ENCODE measurements at places on chromosomes 1 and 21. TPM values are rescaled to one million over a fixed set of nuclear protein-coding genes. Genes with fewer than 3 reads are reported as not detected.

The ETV3 gene
- total RNA-seq = 33.5 TPM

- DNase-seq = no peak
- H3K36me3 ChIP-seq = no peaks in the 10 kb centered on the region
- H3K4me3 ChIP-seq = peak overlapping the region; percentile 46
- peaks cover 6% of the 10 kb centered on the region for H3K4me1 ChIP-seq
- H3K27ac ChIP-seq = no peak overlapping the region
- peaks cover 57% of the 10 kb centered on the region for H3K27me3 ChIP-seq
These were observed 1.2 kb downstream of the WNT4 start for GRCh38 chr1:22141554-22142314.

The FCER1A gene
- not detected for total RNA-seq

DNA sequence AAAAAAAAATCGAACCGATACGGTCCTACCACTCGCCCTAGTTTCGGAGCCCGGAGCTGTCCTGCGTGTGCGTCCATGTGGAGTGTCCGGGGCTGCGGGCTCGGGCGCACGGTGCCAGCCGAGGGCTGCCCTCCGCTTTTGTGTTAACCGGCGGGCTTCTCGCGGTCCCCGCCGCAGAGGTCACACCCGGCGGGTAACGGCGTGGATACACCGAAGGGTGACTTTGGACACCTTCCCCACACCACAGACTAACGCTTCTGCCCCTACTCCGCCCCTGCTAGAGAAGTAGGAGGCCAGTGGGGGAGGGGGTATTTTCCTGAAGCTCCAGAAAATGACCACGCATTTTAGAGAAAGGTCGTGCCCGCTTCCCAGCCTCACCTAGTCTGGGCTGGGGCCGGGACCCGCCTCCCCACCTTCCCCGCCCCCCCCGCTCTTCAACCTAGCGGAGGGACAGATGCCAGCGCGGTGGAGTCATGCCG, 609 bp upstream of the ATF3 start:
- DNase-seq = peak; percentile 51
- H3K27me3 ChIP-seq = peaks cover 57% of the 10 kb centered on the region
- peaks cover 17% of the 10 kb centered on the region for H3K36me3 ChIP-seq
- H3K4me1 ChIP-seq = peaks cover 52% of the 10 kb centered on the region
- H3K27ac ChIP-seq = peak overlapping the region; percentile 88
